ENCODE measurements at places on chromosomes 6 and 20.

DNA sequence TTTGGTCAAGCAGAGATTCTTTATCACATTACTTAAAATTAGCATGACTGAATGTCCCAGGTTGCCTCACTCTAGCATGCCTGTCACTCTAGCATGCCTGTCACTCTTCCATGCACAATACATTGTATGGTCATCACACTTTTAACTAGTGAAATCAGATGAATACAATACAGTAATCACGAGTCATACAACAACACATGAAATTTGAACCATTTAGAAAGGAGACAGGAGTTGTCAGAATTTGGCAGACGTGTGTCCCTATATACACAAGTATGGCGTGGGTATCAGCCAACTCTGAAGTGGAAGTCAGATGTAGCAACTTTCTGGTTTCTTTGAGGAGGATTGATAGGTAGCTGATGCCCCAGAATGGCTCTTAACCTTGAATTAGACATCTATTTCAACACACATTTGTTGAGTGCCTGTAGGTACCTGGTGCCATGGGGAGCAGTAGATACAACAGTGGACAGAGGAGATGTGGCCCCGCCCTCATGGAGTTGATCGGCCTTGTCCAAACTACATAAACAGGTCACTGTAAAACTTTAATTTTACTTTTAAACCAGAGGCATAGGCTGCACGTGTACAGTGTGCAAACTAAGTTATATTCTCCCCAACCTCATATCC, 116.1 kb upstream of the TIAM2 start:
- no peak for DNase-seq

DNA sequence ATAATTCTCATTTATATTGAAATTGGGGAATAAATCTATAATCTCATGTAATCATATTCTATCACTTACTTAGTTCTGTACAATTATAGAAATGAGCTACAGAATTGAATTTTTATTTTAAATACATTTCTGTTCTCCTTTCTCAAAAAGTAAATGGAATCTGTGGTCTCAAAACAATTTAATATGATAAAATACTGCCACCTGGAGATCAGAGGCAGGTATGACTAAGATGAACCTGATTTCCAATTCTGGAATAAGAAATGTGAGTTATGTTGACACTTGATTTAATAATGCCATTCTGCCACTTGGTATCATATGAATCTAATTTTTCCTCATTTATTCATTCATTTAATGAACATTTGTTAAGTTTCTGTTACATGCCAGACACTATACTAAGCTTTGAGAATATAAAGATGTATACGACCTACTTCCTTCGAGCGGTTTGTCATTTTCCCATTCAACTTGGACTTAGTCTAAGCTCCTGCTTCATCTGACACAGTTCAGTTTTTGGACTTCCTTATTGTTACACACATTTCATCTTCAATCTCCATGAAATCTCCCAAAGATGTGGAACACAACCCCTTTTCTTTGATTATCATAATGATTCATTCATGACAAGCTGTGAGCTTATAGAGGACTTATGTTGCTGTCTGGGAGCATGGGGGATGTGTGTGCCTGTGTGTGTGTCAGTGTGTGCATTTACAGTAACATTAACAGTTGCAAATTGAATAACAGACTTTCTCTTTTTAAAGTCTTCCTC, 7.5 kb upstream of the CCDC28A start:
- DNase-seq = no peak

GRCh38 chr20:14566505-14566904, 229.1 kb upstream of the FLRT3 start:
- DNase-seq = no peak

DNA sequence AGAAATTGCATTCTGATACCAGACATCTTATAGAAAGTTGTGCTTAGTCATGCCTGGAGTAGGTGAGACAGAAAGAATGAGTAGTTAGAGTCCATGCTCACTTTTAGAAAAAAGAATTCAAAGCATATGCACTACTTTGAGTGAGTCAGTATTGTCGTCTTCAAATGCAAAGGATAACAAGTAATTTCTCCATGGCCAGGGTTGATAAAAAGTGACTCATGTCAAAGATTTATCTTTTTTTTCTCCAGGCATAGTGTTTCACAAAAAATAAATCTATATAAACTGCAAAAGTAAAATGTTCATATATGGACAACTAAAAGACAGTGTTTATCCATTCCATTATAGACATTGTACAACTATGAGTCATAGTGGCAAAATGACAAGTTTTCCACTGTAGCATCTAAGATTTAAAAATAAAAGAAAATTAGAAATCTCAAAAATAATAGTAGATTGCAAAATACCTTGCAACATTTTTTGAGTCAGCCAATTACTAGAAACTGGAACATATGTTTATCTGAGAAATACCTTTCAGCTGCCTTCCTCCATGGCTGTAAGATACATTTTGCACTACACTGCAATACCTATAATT, 329.6 kb downstream of the GRIK2 start:
- no peak for DNase-seq
